ENCODE measurements at places on chromosomes 5 and 9.

DNA sequence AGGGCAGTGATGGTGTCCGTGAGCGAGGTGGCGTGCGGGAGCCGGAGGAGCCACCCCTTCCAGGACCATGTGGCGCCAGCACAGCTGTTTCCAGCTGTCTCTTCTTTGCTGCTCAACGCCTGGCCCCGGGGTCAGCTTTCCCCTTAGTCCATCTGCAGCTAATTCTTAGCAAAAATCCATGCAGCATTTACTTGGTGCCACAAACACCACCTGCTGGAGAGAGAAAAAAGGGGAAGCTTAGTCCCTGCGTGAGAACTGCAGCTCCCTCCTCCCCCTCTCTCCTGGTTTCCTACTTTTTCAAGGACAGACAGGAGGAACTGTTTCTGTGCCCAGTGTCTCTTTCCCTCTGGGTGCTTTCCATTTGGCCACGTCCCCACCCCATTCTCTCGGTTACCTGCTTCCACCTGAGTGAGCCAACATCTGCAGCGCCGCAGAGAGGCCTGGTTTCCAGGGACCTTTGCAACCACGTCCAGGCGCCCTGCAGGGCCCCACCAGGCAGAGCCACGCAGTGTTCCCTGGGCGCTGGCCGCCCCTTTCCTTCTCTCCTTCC is 3.4 kb downstream of the SLC6A19 start:
- peak; percentile 11 for DNase-seq

DNA sequence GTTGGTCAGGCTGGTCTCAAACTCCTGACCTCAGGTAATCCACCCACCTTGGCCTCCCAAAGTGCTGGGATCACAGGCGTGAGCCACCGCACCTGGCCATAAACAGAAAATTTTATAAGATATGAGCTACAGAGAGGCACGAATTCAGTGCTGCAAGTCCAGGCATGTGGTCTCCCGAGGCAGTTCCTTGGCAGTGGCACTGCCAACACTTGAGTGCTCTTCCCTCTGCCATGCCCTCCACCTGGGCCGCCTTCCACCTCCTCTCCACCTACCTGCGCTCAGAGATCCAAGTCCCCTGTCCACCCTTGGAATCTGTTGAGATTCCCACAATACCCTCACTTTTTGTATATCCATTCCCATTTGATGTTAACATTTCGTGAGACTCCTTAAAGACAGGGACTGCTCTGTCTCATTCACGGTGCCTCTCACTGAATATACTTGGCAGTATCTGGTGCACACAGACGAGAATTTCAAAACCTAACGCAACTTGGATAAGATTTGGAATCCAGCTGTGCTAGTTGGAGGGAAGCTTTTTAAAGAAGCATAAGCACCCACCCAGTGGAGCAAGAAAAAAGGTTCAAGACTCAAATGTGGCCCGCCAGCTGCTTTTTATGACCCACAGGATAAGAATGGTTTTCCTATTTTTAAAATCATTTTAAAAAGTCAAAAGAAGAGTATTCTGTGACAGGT is 68.3 kb downstream of the DCP2 start:
- DNase-seq = no peak

- DNase-seq = no peak
Measured at GRCh38 chr5:142133330-142134206, 25.0 kb downstream of the NDFIP1 start.

DNA sequence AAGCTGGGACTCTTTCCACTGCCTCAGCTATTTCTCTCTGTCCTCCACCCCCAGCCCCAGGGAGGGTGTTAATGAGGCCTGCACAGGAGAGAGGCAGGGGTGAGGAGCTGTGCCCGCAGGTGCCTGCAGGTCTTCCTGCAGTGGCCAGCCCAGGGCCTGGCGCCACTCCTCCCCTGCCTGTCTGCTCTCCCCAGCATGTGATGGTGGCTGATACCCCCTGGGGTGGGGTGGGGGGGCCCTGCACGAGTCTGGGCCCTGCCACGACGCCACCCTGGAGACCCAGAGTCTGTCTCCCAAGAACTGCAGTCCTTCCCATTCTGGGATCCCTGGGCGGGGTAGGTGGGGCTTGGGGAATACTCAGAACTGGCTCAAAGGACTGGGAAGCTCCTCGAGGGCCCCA is 166.4 kb upstream of the SMIM23 start:
- no peak for DNase-seq

- peak; percentile 85 for DNase-seq
Measured at GRCh38 chr9:108478431-108479332, 377.1 kb downstream of the ACTL7B start.

DNA sequence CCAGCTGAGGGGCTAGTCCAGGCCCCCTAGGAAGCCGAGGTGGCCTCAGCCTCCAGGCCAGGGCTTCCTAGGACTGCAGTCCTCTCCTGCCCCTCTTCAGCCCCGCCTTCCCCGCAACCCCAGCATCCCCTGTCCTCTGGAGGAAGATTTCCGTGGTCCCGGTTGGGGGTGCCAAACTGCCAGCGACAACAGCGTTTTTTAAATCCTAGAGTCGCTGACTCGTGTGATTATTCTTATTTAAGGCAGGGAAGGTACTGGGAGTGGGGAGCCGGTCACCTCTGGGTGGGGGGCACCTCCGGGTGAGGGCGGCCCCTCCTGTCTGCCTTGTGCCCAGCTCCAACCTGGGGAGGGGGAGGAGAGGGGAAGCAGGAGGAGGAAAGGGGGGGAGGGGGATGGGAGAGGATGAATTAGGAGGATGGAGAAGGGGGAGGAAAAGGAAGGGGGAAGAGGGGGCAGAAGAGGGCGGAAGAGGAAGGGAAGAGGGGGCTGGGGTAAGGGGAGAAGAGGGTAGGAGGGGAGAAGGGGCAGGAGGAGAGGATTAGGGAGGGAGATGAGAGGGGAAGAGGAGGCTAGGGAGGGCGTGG is 173.1 kb upstream of the IER5L start:
- no peak for DNase-seq

Data from renal cortical epithelial cell (primary cell).